GM12892 (cell line): ENCODE measurements at places on chromosomes 16 and 17.

- no peak for DNase-seq
These were observed 13.2 kb upstream of the SCNN1B start for GRCh38 chr16:23288726-23289512.

DNA sequence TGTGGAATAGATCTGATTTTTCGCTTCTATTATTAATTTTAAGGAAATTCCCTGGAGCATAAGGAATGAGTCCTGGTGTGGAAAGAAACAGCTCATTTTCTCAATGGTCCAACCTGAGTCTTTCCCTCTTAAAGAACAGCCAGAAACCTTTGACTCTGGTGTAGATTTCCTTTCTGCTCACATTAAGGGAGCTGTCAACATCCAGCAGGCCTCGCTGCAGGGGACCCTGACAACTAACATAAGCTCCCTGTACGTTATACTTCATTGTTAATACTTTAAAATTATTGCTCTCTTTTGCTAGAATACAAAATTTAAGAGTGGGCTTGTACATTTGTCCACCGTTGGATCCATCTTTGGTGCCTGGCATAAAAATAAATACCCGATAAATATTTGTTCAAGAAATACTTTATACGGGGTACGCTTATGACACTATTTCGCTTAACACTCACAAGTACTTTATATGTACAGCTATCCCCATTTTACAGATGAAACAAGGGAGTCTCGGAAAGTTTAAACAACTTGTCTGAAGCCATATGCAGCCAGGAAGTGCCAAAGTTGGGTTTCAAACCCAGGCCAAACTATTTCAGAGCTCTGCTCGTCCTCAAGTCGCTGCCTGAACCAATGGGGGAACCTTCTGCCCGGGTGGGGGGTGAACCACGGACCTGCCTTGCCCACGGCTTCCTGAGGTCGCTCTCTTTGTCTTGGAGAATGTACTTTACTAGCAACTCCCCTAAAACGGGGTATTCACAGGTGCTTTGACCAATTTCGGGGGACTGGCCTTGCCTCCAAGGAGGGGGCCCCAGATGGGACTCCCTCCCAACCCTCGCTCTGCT lies 611 bp downstream of the SMARCE1 start:
- no peak for DNase-seq

- no peak for DNase-seq
These were observed 53.4 kb upstream of the ZKSCAN2 start for GRCh38 chr16:25311039-25311438.

- peak; percentile 71 for DNase-seq
These were observed at the start of gene NOD2 for GRCh38 chr16:50692999-50693781. Gene NOD2 (plus strand): TSS chr16:50693606. CDS start chr16:50699496, 5,890 bp downstream.

GRCh38 chr17:7479213-7480088 lies at the start of gene ZBTB4:
Gene ZBTB4 (minus strand): TSS chr17:7479631. CDS start chr17:7466801, 12,830 bp downstream.
- DNase-seq, result peak; percentile 63

DNA sequence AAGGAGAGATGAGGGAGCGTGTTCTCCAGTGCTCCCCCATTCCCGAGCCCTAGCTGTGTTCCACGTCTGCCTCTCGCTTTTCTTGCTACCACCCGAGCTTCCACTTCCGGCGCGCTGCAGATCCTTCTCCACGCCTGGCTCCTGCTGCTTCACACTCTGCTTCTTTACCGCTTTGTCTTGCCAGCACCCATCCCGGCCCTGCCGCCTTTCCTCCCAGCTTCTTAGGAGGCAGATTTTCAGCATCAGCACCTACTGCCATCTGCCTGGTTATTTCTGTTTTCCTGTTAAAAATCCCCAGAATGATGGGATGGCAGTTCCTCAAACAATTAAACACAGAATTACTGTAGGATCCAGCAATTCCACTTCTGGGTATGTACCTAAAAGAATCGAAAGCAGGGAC lies 64.7 kb downstream of the ELAC2 start:
- DNase-seq, result no peak

GRCh38 chr17:31251105-31251969 lies 45.7 kb downstream of the OMG start:
- no peak for DNase-seq

- DNase-seq, result no peak
These were observed 135.6 kb upstream of the COX10 start for GRCh38 chr17:13933441-13934276.

DNA sequence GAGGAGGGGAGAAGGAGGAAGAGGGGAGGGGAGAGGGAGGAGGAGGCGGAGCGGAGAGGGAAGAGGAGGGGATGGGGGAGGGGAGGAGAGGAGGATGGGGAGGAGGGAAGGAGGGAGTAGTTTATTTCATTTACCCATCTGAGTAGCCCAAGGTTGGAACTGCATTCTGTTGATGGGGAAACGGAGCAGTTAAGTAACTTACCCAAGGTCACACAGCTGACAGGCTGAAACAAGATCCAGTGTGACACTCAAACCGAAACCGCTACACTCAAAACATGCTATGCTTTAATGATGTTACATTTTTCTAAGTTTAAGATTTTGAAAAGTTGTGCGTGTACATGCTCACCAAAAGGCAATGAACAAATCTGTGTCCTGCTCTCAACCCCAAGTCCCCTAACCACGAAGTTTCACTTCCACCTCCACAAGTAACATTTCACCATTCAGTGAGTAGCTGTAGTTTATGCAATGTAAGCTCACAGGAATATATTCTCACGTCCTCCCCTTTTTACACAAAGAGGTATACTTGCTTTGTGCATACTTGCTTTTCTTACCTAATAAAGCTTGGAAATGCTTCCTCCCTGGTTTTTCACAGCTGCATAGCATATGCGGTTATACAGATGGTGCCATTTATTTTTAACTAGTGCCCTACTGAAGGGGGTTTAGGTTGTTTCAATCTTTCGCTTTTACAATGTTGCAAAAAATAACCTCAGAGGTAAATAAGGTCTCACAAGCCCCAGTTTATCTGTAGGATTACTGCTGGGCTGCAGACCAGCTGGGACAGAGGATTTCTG lies 275.3 kb downstream of the PARN start:
- DNase-seq, result no peak

GRCh38 chr17:78818932-78819331 lies 21.7 kb downstream of the USP36 start:
- no peak for DNase-seq

GRCh38 chr16:66481081-66481942 lies 54.2 kb downstream of the BEAN1 start:
- no peak for DNase-seq
